ENCODE measurements at places on chromosomes 3 and 15.

DNA sequence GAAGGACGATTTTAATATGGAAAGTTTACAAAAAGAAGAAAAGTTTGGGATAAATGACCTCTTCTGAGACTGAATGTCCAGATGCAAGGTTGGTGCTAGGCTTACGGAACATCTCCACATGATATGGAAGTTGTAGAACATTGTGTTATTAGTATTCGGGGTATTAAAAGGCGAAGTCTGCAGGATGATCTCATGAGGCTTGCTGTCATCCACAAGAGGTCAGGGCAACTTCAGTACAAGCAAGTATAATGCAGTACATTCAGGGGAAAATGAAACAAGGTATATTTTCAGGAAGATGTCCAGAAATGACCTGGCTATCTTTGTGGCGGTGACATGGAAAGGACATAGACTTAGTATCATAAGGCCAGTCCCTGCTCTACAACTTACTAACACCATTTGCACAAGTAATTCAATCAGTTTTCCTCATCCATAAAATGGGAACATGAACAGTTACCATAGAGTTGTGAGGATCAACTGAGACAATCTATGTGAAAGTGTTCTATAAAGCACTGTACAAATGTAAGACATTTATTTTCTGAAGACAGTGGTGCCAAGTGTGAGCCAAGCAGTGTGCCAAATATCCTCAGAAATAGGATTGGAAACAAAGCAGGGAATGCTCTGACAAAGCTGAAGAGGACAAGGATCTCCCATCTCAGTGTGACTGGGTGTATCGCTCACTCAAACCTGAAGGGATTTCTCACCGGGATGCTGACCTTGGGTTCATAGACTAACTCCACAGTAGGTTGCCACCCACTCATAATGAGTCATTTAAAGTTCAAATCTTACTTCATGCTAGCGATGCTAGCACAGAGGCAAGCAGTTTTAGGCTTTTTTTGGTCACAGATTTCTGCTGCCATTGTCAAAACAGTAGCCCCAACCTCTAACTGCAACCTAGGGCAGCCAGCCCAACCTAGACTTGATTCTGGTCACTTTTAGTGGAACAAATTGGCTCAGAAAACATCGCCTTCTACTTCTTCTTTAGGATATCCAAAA lies 118.3 kb downstream of the TIGIT start:
- no peak for DNase-seq

GRCh38 chr15:91854639-91854990 lies 1.1 kb downstream of the SLCO3A1 start:
- DNase-seq, result no peak

GRCh38 chr15:88487796-88488523 lies 20.5 kb downstream of the MRPS11 start:
- DNase-seq, result no peak

GRCh38 chr3:145900056-145900829 lies 260.7 kb downstream of the PLOD2 start:
- no peak for DNase-seq

DNA sequence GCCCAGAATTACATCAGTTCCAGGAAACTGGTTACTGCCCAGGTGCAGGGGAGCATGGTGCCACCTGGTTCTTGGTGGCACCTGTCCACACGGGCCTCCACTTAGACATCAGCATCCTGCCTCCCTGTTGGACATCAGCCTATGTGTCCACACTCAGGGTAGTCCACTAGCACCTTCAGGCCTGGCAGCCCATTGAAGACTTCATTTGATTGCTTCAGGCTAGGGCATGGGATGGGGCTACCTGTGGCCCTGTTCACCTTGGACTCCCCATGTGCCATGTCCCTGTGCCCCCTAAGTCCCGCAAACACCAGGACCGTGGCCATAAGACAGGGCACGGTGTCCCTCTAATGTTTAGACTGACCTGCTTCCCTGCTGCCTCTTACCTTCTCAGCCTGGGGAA lies 30.9 kb downstream of the CYP8B1 start:
- no peak for DNase-seq

- no peak for DNase-seq
Observed at GRCh38 chr3:193734737-193735366, 141.8 kb downstream of the OPA1 start.

DNA sequence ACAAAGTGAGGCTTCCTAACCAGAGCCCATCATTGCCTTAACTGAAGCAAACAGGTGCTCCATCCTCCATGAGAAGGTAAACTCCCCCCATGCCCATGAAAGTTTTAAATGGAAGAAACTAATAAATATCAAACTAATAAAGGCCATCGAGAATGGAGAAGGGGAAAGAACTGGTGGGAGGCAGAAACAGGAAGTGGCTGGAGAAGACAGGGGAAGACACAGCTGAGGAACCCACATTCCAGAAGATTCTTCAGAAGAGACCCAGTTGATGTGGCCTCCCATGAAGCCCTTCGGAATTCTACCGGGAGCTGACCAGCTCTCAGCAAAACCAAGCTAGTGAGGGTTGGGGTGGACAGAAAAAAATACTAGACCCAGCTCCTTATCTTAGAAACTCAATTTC lies 41.6 kb downstream of the SH3BP5 start:
- DNase-seq, result no peak

GRCh38 chr3:126130981-126131745 lies 47.2 kb upstream of the SLC41A3 start:
- DNase-seq, result peak; percentile 38

DNA sequence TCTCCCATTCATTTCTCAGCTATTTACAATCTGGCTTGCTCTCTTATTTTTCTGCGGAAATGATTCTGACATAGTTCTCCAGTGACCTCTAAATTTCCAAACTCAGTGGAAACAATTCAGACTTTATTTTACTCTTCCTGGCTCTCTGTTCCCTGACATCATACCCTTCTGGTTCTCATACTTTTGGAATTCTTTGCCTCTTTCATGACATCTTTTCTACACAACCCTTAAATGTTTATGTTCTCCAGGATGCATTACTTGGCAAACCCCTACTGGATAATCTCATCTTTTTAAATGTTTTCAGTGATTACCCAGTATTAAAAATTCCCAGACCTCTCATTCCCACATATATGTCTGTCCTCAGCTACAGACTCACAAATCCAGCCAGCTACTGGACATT lies 23.9 kb upstream of the PLSCR4 start:
- DNase-seq, result no peak

- DNase-seq, result no peak
Observed at GRCh38 chr3:196513697-196514349, 1.3 kb downstream of the SMCO1 start.

DNA sequence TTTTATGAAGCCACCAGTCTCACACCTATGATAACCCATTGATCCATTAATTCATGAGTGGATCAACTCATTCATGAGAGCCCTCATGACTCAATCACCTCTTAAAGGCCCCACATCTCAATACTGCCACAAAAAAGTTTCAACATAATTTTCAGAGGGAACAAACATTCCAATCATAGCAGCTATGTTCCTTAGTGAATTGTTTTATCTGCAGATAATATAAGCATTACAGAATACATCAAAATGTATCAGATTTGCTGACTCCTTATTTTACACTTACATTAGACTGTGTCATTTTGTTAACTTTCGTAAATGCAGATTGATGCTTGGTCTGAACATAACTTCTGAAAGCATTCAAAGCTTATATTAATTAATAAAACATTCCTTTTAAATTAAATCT lies 155.3 kb upstream of the MBNL1 start:
- no peak for DNase-seq

GRCh38 chr15:42220216-42220615 lies 12.1 kb upstream of the VPS39 start:
- no peak for DNase-seq

DNA sequence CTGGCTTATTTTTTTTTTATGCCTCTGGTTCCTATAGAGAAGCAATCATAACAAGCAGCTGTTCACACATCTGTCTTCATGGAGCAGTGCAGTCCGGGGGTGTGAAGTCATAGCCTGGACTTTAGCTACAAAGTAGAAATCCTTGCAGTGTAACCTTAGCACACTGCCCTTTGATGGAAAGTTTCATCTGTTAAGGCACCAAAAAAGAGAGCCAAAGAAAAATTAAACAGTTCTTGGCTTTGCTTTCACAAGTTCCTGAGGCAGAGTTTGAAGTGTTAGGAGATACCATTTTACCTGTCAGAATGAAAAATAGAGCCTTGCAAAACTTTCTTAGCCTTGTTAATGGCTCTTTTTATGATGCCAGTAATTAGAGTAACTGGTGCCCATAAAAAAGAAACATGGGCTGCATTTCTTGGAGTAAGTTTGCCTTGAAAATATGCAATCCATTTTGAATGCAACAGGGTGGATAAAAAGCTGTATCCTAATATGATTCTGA lies 84.1 kb downstream of the PIK3R4 start:
- no peak for DNase-seq

All from islet precursor cell (in vitro differentiated cells).